ENCODE measurements at places on chromosomes 16 and 17. TPM values are rescaled to one million over a fixed set of nuclear protein-coding genes. Genes with fewer than 3 reads are reported as not detected.
A peak's percentile ranks its signal among the peaks of the same experiment; 100 is the strongest.

DNA sequence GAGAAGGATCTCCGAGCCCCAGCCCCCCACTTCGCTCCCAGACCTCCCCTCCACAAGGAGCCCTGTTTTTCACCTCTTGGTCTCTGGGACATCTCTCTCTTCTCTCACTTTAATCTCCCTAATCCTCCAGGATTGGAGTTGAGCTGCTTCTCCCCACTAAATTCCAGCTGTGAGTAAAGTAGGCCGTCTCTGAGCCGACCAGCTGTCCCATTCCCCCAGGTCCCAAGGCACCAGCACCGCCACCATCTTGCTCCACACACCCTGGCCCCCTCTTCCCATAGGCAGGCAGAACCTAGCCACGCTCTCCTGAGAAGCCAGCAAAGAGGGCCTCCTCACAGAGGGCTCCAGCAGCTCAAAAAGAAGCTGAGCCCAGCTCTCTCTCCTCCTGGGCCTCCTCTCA lies 878 bp downstream of the DLG4 start:
- DNase-seq: no peak

DNA sequence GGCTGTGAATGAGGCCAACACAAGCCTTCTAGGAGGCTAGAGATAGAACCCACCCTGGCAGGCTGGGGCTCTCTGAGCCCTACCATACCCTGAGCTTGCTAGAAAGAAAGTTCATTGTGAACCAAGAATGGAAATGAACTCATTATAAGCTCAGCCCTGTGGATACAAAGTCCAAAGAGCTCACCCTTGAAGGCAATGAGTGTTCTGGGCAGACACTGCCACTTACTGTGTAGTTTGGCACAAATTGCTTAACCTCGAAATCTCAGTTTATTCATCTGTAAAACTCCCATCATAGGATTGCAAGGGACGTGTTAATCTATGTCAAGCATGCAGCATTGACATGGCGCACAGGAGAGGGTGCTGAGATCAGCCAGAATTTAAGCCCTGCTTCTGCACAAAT lies 5.5 kb downstream of the KDM8 start:
- no peak for DNase-seq

DNA sequence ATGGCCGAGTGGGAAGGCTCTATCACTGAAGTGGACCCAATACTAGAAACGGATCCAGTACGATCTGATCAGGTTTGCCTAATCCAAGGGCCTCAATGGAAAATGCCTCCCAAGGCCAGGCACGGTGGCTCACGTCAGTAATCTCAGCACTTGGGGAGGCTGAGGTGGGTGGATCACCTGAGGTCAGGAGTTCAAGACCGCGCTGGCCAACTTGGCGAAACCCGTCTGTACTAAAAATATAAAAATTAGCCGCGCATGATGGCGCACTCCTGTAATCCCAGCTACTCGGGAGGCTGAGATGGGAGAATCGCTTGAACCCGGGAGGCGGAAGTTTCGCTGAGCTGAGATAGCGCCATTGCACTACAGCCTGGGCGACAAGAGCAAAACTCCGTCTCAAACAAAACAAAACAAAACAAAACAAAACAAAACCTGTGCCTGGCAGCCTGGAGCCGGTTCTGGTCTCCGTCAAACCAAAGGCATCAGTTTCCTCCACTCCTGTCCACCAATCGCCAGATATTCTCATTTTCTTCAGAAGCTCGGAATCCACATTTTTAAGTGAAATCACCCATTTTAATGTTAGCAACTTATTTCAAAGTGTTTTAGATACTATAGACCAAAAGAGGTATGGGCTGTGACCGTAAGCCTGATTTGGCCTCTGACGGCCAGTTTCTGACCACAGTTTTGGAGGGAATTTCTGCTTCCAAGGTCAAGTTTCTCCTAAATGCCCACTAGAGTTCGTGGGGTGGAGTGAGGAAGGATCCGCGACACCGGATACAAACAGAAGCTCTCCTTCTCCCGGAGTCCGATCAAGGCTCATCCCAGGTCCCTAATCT lies 664 bp downstream of the NQO1 start:
- no peak for DNase-seq

DNA sequence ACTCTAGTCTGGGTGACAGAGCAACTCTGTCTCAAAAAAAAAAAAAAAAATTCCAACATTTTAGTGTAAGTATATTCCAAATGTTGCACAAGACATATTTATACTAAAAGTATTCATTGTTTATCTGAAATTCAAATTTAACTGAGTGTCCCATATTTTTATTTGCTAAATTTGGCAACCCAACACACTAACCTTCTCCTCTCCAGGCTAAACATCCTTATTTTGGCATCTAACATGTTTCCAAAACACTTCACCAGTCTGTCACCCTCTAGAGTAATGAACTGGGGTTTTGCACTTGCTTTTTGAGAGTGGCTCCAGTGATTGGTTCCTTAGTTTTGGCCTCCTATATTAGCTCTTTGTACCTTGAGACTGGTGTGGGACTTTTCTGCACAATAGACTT lies 243.4 kb upstream of the SALL1 start:
- no peak for DNase-seq

GRCh38 chr16:66426112-66427035 lies 721 bp upstream of the BEAN1 start:
- no peak for DNase-seq

SPN gene
- total RNA-seq: 3.7 TPM

DNA sequence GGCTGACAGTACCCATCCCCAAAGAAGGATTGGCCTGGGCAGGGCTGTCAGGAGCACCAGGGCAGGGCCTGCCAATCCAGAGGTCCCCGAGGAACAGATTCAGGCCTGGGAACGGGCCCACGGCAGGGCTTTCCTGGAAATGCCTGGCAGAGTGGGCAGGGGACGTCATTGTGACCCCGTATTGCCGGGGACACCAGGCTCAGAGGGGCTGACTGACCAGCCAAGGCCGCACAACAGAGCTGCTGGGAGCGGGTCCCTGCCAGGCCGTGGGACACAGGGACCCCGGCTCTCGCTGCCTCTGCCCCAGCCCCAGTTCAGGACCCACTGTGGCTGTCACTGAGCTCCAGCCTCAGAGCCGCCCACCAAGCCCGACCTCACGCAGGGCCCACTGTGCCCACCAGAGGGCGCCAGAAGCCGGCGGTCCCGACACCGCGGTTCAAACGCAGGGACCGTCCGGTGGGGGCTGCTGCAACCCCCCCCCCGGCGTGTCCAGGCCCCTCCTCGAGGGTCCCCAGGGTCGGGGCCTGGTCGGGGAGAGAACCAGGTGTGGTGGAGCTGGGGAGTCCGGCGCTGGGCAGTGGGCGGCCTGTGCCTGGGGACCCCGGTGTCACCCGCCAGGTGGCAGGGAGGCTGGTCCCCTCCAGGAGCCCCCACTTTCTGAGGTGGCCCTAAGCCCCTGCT lies 15.2 kb upstream of the SSTR5 start:
- DNase-seq: peak; percentile 51

DNA sequence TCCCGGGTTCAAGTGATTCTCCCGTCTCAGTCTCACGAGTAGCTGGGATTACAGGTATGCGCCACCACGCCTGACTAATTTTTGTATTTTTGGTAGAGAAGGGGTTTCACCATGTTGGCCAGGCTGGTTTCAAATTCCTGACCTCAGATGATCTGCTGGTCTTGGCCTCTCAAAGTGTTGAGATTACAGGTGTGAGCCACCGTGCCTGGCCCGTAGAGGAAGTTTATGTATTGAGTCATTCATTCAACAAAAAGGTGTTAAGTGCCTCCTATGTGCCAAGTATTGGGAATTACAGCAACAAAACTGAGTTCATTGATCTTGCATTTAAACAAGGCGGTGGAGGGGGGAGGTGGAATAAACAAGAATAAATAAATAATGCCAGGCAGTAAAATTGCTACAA lies 10.2 kb upstream of the CNOT1 start:
- no peak for DNase-seq

- no peak for DNase-seq
Measured at GRCh38 chr16:49566432-49566831, 192.8 kb downstream of the C16orf78 start.

PRCD gene
- total RNA-seq: 0.29 TPM

Data from colonic mucosa (tissue), 4 donors.